ENCODE measurements at places on chromosomes 6 and 20.

GRCh38 chr6:71967436-71967835 lies 81.1 kb downstream of the RIMS1 start:
- no peak for DNase-seq

DNA sequence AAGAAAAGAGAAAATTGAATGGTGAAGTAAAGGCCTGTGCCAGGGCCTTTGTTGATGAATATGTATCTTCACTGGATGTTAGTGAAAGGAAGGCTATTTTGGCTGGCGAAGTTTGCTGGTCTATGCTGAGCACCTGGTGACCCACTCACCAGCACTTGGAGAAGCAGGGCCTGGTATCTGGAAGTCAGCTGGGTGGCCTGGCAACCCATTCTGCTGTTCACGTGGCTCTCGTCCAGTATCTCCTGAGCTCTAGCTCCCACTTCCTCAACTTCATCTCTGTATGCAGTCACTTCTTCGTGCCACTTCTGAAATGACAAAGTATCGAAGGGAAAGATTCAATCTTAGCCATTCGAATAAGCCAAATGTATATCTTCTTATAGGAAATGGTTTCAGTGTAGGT lies 283.7 kb downstream of the SYNE1 start:
- DNase-seq: no peak

DNA sequence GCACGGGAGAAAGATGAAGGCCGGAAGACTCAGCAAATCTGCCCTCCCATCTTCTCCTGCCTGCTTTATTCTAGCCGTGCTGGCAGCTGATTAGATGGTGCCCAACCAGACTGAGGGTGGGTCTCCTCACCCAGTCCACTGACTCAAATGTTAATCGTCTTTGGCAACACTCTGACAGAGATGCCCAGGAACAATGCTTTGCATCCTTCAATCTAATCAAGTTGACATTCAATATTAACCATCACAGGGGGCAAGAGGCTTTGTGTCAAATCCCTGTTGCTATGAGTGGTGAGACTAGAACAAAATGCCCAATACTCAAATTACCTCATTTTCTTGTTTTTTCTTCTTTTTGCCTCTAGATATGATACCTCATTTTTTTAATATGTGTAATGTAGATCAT lies 27.4 kb upstream of the PLAGL1 start:
- DNase-seq: no peak

DNA sequence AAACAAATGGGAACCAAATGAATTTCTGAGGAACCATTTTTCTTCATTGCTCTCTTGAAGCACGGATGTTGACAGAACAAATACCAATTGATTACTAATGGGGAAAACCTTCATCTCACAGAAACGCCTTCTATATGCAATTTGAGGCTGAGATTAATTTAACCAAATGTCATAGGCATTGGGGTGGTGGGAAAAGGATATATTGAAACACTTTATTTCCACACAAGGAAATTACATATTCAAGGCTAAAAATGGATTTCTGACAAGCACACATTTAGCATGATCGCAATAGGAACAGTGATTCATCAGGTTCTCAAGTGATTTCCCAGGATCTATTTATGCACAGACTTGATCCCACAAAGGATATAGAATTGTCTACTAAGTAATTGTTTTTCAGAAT lies 88.9 kb downstream of the COL12A1 start:
- no peak for DNase-seq

GRCh38 chr6:136921936-136922684 lies at the start of gene SLC35D3:
SLC35D3 (plus strand) TSS chr6:136922301; CDS start chr6:136922429, 128 bp downstream.
- DNase-seq: peak; percentile 11

All from T-helper 17 cell (primary cell).